Pancreas (tissue), 10 donors: ENCODE measurements at places on chromosomes 12 and 14. TPM values are rescaled to one million over a fixed set of nuclear protein-coding genes. Genes with fewer than 3 reads are reported as not detected.

DNA sequence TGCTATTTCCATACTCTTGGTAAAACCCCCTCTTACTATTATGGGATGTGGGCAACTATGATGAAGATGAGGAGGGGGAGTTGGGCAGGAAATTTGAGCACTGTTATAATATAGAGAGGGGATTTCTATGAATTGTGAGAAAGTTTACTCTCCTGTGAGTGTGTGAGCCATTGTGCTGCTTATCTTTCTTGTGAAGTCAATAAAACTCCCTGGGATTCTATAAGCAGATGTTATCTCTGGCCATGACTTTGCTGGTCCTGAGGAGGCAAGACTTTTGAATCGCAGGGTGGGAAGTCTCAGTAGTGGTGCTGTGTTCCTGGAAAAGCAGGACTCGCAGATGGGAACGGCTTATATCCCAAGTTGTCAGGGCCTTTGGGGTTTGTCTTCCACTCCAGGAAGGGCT lies 62.2 kb downstream of the EMP1 start:
- no peak overlapping the region for H3K4me3 ChIP-seq
- no peak for DNase-seq
- no peaks in the 10 kb centered on the region for H3K36me3 ChIP-seq
- H3K27ac ChIP-seq: no peak overlapping the region
- no peaks in the 10 kb centered on the region for H3K4me1 ChIP-seq

GRCh38 chr12:55724226-55724939 lies 4.2 kb downstream of the RDH5 start:
- H3K27me3 ChIP-seq: no peaks in the 10 kb centered on the region
- H3K27ac ChIP-seq: no peak overlapping the region
- H3K4me1 ChIP-seq: peaks cover 44% of the 10 kb centered on the region
- no peak overlapping the region for H3K4me3 ChIP-seq
- peaks cover 6% of the 10 kb centered on the region for H3K36me3 ChIP-seq

The INHBC gene
- total RNA-seq: not detected

The MYO1A gene
- 0.22 TPM for total RNA-seq

GRCh38 chr12:102322254-102322653 lies 124.6 kb upstream of the PMCH start:
- H3K4me1 ChIP-seq: no peaks in the 10 kb centered on the region
- H3K4me3 ChIP-seq: no peak overlapping the region
- H3K27me3 ChIP-seq: no peaks in the 10 kb centered on the region

The TAS2R9 gene
- not detected for total RNA-seq

- H3K27ac ChIP-seq: no peak overlapping the region
- no peaks in the 10 kb centered on the region for H3K4me1 ChIP-seq
- DNase-seq: no peak
- H3K4me3 ChIP-seq: no peak overlapping the region
Observed at GRCh38 chr14:95465936-95466335, 50.5 kb downstream of the SYNE3 start.

The OR9K2 gene
- not detected for total RNA-seq

The CEP290 gene
- total RNA-seq: 8.9 TPM

DNA sequence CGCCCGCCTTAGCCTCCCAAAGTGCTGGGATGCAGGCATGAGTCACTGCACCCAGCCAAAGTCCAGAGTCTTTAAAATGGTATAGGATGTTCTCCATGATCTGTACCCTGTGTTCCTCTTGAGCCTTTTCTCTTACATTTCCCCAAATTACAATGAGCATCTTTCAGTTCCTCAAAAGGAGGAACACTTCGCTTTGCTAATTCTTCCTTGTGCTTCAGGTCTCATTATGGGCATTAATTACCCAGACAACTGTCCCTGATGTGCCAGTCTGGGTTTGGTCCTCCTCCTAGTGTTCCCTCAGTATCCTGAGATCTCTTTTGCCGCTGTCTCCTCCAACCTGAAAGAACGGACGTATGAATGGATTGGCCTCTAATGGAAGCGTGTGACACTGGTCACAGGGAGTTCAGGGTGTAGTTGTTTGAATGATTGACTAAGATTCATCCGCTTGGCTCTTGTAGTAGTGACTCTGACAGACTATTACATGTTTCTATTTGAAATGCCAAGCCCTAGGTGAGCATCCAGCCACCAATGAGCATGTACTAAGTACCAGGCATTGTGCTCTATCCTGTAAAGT lies 8.2 kb downstream of the PRKCH start:
- H3K4me3 ChIP-seq: no peak overlapping the region
- H3K4me1 ChIP-seq: no peaks in the 10 kb centered on the region
- no peak overlapping the region for H3K27ac ChIP-seq

The ESR2 gene
- total RNA-seq: 0.73 TPM

GRCh38 chr14:93989939-93990338 lies 7.2 kb upstream of the CCDC197 start:
- DNase-seq: no peak
- H3K4me3 ChIP-seq: no peak overlapping the region
- H3K27ac ChIP-seq: no peak overlapping the region
- H3K4me1 ChIP-seq: no peaks in the 10 kb centered on the region
- no peaks in the 10 kb centered on the region for H3K27me3 ChIP-seq

- H3K4me3 ChIP-seq: no peak overlapping the region
- H3K27ac ChIP-seq: no peak overlapping the region
- no peaks in the 10 kb centered on the region for H3K36me3 ChIP-seq
- no peaks in the 10 kb centered on the region for H3K27me3 ChIP-seq
Observed at GRCh38 chr14:47439953-47440352, 235.5 kb downstream of the MDGA2 start.

The SERPINA4 gene
- total RNA-seq: 55.3 TPM

DNA sequence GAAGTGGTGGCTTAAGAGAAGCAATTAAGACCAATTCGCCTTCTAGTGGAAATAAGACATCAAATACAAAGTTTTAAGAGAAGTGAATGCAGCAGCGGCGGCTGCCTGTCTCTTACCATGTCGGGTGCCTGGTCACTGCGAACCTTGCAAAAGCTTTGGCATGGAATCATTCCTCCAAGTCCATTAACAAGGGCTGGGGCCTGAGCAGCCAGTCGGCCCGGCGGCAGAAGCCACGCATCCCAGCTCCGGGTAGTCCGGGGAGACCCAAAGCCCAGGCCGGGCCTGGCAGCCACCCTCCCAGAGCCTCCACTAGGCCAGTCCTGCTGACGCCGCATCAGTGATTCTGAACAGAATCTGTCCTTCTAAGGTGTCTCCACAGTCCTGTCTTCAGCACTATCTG lies 321.0 kb downstream of the TMEM121 start:
- no peak overlapping the region for H3K27ac ChIP-seq
- H3K27me3 ChIP-seq: no peaks in the 10 kb centered on the region
- no peaks in the 10 kb centered on the region for H3K36me3 ChIP-seq
- peak; percentile 24 for DNase-seq
- H3K4me1 ChIP-seq: no peaks in the 10 kb centered on the region

- no peaks in the 10 kb centered on the region for H3K27me3 ChIP-seq
- no peaks in the 10 kb centered on the region for H3K36me3 ChIP-seq
Observed at GRCh38 chr12:102067574-102068258, 5.9 kb upstream of the WASHC3 start.

DNA sequence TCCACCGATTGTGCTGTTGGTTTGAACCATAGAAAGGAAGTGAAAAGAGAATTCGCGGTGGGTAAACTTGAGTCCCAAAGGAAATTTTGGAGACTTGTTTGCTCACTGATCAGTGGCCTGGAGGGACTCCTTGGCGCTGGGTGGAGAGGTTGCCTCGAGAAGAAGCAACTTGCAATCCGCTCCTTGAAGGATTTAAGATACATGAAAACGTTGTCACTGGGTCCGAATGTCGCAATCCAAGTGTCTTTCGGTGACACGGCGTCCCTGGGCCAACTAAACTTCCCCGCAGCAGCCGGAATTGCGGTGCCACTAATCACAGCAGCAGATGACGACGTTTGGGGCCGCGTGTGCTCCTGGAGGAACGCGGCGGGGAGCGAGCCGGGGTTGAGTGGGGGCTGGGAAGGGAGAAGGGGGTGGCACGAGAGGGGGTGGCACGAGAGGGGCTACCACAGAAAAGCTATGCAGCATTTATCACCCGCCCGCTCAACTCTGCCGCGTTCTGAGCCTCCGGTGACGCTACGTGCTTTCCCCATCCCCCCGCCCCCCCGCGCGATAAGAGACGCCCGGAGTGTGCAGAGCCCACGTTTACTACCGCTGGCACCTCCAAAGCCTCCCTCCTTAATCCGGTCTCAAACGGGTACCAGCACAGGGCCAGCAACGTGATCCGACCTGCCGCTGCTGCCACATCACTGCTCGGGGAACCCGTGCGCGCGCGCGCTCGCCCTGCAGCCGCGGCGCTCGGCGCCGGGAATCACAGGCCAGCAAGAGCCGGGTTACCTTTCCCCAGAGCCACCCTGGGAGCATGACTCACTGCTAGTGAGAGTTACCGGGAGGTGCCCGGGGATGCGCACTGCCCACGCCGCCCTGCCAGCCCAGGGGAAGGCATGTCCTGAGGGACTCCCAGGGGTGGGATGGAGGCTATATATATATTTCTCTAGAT lies 833 bp upstream of the BHLHE41 start:
- H3K27ac ChIP-seq: peak overlapping the region; percentile 99
- H3K4me3 ChIP-seq: peak overlapping the region; percentile 22
- peak; percentile 89 for DNase-seq
- H3K4me1 ChIP-seq: no peaks in the 10 kb centered on the region

GRCh38 chr14:100035700-100036099 lies 29.5 kb upstream of the EVL start:
- H3K27ac ChIP-seq: no peak overlapping the region
- H3K36me3 ChIP-seq: no peaks in the 10 kb centered on the region
- peaks cover 14% of the 10 kb centered on the region for H3K4me1 ChIP-seq
- H3K27me3 ChIP-seq: no peaks in the 10 kb centered on the region
- DNase-seq: no peak

The LMO3 gene
- total RNA-seq: 11.8 TPM

The RAPGEF3 gene
- 6.7 TPM for total RNA-seq

DNA sequence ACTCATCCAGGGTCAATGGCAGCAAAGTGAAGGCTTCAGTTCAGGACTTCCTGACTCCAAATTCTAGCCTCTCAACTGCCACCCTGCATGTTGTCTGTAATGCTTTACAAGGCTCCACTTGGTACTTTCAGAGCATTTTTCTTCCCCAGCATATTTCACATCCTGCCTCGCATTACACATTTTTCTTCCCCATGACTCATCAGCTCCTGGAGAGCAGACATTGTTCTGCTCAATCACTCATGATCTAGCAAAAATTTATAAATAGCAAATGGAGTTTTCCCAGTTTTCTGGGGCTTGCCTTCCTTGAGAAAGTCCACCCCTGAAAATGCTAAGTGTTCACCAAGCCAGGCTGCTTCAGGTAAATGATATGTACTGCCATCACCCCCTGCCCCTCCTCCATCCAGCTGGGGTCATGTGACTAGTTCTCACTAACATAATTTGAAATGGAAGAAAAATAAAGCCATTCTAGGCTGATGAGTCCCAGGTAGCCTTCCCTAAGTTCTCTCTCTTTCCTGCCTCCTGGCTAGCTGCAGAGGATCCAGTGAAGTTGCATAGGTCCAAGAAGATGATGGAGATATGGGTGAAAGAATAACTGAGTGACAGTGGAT lies 69.4 kb downstream of the ARMH4 start:
- H3K27me3 ChIP-seq: no peaks in the 10 kb centered on the region
- no peak overlapping the region for H3K27ac ChIP-seq
- no peak for DNase-seq
- no peaks in the 10 kb centered on the region for H3K36me3 ChIP-seq
- no peaks in the 10 kb centered on the region for H3K4me1 ChIP-seq

- no peak overlapping the region for H3K27ac ChIP-seq
- no peaks in the 10 kb centered on the region for H3K36me3 ChIP-seq
- H3K4me3 ChIP-seq: no peak overlapping the region
- no peak for DNase-seq
- no peaks in the 10 kb centered on the region for H3K27me3 ChIP-seq
Observed at GRCh38 chr12:19967431-19967830, 400.9 kb upstream of the PDE3A start.

The SLC25A47 gene
- not detected for total RNA-seq

The BHLHE41 gene
- 29.4 TPM for total RNA-seq

DNA sequence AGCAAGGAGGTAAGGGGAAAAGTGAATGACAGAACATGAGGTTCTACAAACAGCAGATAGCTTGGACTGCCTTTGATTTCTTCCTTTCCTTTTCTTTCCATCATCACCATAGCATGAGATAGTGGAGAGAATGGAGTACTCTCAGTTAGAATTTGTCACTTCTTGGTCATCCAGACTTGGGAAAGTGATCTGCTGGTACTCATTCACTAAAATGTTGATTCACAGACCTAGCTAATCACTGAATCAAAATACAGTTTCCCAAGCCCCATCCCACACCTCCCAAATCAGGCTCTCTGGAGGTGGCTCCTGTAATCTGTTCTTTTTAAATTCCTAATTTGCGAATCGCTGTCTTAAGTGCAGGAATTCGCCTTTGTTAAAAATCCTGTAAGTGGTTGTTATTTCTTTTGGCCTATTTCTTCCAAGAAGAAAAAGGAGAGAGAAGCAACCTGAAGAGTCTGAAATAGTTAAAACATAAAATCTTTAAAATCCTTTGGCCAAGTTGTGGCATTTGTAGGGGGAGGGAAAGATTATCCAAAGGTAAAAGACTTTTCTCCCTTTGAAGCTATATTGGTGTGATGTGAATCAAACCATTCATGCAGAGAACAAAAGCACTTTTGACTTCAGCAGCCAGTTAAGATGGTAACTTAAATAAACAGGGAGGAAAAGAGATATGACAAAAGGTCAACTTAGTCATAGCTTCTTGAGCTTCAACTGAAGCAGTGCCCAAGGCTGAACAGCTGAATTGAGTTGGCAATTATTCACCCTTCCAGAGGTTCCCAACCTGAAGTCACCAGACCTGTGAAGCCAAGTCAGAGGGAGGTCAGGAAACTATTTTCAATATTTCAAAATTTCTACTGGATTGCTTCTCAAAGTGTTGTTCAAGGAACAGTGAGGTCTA lies 255.1 kb upstream of the KRR1 start:
- no peaks in the 10 kb centered on the region for H3K36me3 ChIP-seq
- no peaks in the 10 kb centered on the region for H3K4me1 ChIP-seq
- H3K27ac ChIP-seq: no peak overlapping the region
- H3K27me3 ChIP-seq: no peaks in the 10 kb centered on the region
- H3K4me3 ChIP-seq: no peak overlapping the region
- DNase-seq: no peak

DNA sequence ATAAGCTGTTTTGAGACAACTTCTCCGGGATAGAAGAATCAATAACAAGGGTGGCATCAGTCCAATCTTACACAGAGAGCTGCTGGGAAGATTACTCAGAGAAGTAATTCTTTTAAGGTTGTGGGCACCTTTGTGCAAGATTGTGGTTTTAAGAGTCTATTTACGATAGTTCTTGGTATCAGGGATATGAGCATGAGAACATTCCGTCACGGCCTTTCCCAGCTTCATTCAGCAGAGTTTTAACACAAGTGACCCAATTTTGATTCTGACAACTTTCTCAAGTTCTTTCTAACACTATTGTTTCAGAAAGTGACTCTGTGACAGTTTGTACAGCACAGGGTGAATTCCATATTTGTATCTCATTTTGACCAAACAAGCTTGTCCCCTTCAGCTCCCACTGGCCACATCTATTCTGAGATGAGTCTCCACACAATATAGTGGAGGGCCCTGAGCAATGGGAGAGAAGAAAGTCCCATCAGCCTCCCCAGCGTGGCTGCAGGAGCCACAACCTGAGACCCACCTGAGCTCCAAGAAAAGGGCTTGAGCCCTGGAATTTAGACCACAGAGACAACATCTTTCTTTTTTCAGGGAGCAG lies 869.2 kb downstream of the TMEM121 start:
- H3K27me3 ChIP-seq: no peaks in the 10 kb centered on the region
- DNase-seq: no peak
- H3K36me3 ChIP-seq: no peaks in the 10 kb centered on the region
- no peak overlapping the region for H3K27ac ChIP-seq
